ENCODE measurements at places on chromosomes 7 and 10.

DNA sequence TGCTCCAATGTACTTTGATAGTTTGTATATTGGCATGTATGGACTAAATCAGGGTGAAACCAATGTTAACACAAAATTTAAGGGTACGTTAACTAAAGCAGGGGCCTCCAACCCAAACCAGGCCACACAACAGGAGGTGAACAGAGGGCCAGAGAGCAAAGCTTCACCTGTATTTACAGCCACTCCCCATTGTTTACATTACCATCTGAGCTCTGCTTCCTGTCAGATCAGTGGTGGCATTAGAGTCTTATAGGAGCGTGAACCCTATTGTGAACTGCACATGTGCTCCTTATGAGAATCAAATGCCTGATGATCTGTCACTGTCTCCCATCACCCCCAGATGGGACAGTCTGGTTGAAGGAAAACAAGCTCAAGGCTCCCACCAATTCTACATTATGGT is 62.0 kb upstream of the SCIN start:
- DNase-seq = no peak

- DNase-seq = peak; percentile 91
Measured at GRCh38 chr10:102395400-102396316, at the start of gene NFKB2. TSS of gene NFKB2 (plus strand) at chr10:102395705. CDS start at chr10:102395960, 255 bp downstream.

DNA sequence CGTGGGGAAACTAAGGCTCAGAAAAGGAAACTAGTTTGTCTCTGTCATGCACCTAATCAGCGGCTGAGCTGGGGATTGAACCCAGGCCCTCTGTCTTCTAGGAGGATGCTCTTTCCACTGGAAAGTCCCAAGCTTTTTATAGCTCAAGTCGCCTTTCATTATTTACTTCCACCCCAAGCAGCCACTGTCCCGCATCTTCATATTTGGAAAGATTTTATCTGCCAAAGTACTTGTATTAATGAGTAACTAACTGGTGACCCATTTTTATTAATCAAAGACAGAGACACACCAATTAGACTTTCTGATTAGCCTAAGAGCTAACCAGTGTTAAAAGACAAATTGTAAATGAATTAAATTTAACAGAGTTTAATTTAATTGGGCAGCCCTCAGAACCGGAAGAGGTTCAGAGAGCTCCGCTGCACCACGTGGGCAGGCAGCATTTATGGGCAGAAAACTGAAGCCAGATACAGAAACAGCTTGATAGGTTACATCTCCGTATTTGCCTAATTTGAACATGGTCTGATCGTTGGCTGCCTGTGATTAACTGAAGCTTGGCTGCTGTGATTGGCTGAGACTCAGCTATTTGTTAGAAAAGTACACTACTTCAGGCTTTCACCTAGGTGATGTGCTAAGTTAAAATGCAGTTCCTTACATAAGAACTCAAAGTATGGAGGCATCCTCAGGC is 78.5 kb upstream of the PDCD4 start:
- DNase-seq = no peak

DNA sequence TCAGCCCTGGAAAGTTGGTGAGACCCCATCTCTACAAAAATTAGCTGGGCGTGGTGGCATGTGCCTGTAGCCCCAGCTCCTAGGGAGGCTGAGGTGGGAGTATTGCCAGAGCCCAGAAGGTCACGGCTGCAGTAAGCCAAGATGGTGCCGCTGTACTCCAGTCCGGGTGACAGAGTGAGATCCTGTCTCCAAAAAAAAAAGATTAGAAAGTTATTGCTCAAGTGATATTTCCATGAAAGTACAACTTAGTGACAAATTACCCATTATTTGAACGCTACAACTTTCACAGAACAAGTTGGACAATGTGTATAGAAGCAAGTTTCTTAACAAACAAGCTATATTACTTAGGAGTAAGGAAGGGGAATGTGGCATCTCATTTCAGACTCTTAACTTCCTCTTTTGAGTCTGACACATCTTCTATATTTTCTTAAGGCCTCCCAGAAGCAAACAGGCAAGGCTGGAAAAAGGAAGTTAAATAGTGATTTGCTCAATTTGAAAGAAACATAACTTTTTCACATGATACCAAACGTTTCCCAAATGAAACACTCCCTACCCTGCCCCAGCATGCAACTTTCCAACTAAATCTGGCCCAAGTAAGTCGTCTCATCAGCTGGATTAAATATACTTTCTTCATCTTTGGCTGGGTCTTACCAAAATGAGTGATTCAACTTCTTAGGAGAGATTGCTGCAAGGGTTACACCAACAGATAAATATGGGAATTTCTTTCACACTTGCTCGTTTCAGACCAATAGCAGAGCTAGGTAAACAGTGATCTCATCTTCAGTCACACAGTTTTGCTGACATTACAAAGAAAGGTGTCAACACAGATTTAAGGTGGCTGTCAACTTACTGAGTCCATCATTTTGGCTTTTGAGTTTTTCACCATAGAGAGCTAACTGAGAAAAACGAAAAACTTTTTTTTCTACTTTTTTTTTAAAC is 66.3 kb upstream of the KLF6 start:
- DNase-seq = no peak

DNA sequence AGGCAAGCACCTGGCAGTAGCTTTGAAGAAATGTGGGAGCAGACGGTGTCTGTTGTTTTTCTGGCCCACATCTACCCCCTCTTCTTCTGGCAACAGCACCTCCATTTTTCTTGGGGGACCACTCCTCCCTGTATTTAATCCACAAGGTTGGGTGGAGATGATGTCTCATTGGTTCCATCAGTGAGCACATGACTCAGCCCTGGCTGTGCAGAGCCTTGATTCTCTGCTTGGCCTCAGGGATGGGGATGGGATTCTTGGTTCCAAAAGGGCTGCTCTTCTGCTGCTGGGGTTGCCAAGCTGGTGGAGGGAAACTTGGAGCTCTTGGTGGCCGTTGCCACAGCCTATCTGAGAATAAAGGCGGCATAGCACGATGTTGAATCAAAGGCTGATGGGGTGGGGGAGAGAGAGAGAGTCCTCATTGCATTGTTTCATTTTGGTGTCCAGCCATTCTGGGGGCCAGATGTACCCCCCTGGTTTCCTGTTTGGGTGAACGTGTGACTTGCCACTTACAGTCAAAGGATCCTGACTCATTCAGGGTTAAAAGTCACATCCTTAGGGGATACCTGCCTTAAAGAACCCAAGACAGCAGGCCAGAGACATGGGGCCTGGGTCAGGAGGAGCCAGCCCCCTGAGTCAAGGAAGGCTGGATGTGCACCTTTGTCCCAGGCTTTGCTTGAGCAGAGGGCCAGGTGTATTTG is 25.9 kb downstream of the GRK5 start:
- DNase-seq = no peak

DNA sequence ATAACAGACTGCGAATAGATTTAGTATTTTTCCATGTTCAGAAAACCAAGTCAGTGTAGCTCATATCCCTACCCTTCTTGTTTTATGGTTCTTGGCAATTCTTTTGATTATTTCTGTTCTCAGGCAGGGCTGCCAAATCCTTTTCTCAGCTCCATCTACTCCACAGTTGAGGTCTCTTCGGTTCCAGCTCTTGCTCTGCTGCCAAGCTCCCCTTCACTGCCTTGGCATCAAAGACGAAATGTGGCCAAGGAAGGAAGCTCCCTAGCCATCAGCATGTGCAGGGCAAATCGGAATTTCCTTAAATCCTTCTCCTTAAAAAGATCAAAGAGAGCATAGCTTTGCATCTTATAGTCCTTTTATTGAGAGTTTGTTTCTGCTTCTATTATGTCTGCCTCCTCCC is 116.4 kb upstream of the NOBOX start:
- DNase-seq = no peak

DNA sequence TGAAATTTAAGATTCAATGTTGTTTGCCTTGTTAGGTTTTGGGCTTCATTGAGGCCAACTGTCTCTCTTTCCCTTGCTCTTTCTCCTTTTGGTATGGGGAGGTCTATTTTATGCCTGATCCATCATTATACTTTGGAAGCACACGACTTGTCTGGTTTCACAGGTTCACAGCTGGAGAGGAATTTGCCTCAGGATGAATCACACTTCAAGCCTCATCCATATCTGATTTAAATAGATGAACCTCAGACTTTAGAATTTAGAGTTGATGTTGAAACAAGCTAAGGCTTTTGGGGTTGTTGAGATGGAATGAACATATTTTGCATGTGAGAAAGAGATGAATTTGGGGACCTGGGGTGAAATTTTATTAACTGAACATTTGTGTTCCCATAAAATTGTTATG is 150.5 kb upstream of the IGFBP3 start:
- no peak for DNase-seq

- DNase-seq = no peak
Measured at GRCh38 chr10:117222976-117223692, 17.8 kb upstream of the SLC18A2 start.

DNA sequence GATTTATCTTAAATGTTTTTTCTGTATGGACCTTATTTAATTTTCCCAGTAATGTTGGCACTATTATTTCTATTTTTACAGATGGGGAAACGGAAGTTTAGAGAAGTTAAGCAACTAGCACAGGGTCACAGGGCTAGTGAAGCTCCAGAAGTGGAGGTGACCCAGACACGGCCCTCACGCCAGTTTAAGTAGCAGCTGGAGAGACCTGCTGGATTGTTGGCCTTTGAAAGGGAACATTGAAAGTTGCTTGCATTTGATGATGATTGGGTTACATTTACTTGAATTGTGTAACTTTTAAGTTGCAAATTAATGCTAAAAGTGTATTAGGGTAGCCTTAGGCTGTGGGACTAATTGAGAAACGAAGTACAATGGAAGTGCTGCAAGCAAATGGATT is 25.6 kb downstream of the CDK14 start:
- DNase-seq = no peak

DNA sequence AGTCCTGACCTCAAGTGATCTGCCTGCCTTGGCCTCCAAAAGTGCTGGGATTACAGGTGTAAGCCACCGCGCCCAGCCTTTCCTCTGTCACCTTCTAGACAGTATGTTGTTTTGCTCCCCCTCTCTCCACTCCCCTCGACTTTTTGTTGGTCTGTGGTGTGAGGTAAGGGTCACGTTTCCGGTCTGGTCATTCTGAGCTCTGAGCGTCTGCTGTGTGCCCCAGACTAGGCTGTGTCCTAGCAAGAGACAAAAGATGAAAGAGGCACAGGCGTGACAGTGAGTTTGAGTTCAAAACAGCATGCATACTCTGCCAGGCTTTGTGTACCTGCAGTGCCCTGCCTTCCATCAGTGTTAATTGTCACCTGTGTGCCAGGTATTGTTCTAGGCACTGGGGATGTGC is 87.4 kb upstream of the PPIF start:
- DNase-seq = peak; percentile 94

- DNase-seq = no peak
Measured at GRCh38 chr7:44760034-44760580, 11.5 kb downstream of the ZMIZ2 start.

DNA sequence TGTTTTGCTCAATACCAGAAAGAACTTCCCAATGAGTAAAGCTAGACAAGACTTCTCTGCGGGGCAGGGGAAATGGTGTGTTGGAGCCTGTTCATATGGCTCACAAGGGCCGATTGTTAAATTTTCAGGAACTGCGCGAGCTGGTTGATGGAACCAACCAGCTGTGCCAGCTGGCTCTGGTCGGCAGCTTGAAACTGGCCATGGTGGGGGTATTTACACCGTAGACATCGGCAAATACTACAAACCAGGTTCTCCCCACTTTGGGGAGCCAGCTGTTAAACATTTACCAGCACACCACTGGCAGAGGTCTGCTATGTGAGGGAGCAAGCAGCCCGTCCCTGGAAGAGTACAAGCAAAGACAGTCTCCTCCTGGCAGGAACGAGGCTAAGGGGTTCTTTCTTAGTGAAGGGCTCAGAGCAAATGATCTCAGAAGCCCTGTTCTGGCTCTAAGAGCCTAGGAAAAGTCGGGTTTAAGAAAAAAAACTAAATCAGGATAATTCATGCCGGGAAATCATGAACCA is 8.8 kb upstream of the ZMIZ1 start:
- no peak for DNase-seq

DNA sequence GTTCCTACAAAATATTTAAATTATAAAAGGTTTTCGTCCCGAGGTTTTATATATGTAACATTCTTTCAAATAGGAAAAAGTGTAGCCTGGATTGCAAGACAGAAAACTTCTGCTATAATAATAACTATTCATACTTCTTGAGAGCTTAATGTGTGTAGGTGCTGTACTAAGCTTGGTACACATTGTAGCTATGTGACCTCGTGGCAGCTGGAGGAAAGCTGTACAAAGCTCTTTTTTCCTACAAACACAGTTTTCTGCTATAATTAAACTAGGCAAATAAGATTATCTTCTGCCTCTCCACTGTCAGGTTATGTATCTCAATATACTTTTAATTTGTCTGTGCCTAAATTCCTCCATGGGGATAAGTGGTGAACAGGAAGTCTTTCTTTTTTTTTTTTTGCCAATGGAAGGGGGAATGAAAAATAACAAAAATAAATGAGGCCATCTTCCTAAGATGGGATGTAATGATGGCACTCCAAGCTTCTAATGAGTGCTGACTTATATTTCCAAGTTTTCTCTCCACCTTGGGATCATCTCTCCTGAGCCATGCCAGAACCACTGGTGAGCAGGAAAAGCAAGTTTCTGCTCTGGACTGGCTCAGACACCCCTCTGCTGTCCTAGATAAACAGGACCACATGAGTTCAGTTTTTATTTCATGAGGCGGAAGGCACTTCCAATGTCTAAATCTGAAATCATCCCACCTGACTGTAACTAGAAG is 9.9 kb downstream of the SGMS1 start:
- no peak for DNase-seq

GRCh38 chr10:50044941-50045664 is 22.7 kb upstream of the WASHC2A start:
- DNase-seq = no peak

DNA sequence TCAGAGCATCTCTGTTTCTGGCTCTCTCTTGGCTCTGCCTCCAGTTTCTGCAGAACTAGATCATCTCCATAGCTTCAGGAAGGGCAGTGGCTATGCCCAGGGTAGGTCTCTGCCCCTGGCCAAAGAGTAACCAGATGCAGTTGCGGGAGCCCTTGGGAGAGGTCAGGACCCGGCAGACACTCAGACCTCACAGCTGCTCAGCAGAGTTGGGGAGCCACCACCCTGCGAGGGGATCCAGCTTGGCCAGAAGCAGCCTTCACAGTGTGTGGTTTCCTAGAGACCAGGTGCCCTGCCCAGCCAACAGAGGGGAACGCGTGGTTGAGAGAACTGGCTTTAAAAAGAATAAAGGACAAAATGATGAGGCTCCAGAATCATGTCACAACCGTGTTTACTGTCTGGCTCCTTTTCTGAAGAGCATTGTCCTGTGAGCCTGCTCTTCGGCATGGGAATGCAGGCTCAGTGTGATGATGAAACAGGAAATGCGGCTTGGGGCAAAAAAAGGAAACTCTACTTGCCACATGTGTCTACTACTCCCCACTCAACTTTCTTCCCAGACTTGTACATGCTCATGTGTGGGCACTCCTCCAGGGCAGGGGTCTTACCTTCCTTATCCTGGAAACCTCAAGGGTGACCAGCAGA is 243.1 kb downstream of the INHBA start:
- DNase-seq = no peak

GRCh38 chr10:81068460-81068859 is 530.8 kb downstream of the SH2D4B start:
- DNase-seq = no peak

All from MM.1S (cell line).